ENCODE measurements at places on chromosomes 5 and 9. TPM values are rescaled to one million over a fixed set of nuclear protein-coding genes. Genes with fewer than 3 reads are reported as not detected.
A peak's percentile ranks its signal among the peaks of the same experiment; 100 is the strongest.

The SPINK4 gene
- not detected for polyA plus RNA-seq

DNA sequence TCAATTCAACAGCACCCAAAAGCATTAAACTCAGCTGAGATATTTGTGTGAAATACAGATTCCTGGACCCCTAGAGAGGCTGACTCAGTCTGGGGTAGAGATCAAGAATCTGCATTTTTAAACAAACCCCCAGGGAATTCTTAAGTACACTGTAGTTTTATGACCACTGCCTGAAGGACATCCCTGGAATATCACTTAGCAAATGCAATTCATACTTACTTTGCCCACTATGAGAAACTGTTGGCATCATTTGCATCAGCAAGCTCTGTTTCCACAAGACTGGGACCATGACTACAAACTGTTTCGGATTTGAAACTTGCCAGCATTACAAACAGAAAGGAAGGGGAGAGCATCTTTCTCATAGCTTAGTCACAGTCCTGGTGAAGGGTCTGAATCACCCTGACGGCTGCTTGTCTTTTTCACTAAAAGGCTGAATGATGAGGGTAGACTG is 63.7 kb downstream of the MLLT3 start:
- DNase-seq = no peak

The TENT4A gene
- 34.4 TPM for polyA plus RNA-seq

The RASGEF1C gene
- 0.51 TPM for polyA plus RNA-seq

DNA sequence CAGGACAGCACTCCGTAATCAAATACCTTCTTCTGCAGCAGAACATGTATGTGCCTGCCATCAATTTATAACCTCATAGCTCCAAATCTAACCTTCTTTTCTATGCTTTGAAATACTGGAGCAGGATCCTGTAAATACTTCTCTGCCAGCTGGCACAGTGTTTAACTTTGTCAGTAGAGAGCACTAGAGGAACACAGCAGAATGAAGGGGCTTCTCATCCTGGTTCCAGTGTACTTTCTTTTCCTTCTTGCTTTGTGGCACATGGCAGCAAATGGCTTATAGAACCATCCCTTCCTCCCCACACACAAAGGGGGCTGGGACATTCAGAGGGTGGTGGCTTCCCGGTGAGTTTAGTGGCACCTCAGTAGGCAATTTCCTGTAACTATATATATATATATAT is 3.8 kb upstream of the FBXW11 start:
- peak; percentile 31 for DNase-seq

The TCERG1 gene
- 134 TPM for polyA plus RNA-seq

DNA sequence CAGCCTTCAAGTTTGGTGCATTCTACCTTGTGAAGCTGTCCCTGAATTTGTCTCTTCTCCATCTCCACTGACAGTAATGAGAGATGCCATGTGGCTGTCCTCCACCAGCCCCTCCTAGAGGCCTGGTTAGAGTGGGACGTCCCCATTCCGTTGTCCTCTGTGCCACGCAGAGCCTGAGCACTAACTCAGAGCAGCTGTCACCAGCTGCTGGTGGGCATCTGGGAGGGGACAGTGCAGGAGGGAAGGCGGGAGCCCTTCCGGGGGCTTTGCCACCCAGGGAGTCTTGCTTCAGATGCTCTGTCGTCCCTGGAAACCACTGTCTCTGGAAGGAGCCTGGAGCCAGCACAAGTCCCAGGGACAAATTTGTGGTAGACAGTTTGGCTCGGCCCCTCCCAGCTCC is 78.6 kb downstream of the PDZD2 start:
- no peak for DNase-seq

The PAPPA gene
- 5.8 TPM for polyA plus RNA-seq
